Left renal pelvis (tissue), 4 donors: ENCODE measurements at places on chromosomes 6 and 20.

- no peak for DNase-seq
Observed at GRCh38 chr6:142721215-142721920, 223.6 kb downstream of the HIVEP2 start.

DNA sequence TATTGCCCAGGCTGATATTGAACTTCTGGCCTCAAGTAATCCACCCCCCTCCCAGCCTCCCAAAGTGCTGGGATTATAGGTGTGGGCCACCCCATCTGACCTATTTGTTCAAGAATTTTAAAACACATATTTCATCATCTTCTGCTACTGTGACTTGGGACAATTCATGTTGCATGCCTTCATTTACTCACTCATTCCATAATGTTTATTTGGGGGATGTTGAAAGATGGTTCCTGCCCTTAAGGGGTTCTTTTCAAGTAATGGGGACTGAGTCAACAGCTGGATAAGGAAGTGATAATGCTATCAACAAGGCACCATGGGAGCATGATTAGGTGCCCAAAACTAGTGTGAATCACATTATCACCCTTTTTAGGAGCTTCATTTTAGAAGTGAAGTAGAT, 62.0 kb downstream of the CRYBG1 start:
- no peak for DNase-seq

DNA sequence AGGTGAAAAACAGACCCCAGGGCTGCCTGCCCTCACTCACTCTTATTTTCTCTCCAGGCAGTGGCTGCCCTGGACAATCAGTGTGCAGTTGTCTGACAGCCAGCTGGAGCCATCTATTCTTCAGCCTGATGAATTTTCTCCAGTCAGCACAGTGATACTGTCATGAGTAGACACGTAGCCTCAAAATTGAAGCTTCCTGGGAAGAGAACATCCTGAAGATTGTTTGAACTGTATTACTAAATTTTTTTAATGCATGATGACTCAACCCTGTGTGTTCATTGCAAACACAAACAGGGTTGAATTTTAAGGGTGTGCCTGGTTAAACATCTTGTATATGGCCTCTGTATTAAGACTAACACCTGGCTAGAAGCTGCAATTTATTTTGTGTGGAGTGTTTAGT, 49.8 kb upstream of the STXBP5 start:
- DNase-seq: no peak

DNA sequence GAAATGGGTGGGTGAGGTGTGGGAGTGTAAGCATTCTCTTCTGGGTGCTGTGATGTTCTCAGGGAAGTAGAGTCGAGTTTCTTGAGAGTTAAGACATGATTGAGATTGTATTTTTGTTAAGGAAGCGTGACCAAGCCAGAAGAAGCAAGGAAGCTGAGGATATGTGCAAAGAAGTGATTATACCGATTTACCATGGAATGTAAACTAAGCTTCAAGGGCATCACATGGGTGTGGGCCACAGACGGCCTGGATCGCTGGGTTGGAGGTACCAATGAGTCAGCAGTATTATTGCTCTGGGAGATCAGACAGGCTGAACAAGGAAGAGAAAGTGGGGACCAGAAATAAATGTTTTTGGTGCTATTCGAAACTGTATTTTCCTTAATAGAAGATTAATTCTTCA, 184.1 kb upstream of the GMDS start:
- no peak for DNase-seq
